ENCODE measurements at places on chromosomes 13 and 19.
A peak's percentile ranks its signal among the peaks of the same experiment; 100 is the strongest.

GRCh38 chr13:105089858-105090643 lies 1445.4 kb downstream of the EFNB2 start:
- DNase-seq = no peak

- no peak for DNase-seq
Measured at GRCh38 chr13:113849546-113849945, 14.3 kb downstream of the GAS6 start.

- DNase-seq = no peak
Measured at GRCh38 chr13:74061926-74062595, 72.1 kb downstream of the KLF12 start.

DNA sequence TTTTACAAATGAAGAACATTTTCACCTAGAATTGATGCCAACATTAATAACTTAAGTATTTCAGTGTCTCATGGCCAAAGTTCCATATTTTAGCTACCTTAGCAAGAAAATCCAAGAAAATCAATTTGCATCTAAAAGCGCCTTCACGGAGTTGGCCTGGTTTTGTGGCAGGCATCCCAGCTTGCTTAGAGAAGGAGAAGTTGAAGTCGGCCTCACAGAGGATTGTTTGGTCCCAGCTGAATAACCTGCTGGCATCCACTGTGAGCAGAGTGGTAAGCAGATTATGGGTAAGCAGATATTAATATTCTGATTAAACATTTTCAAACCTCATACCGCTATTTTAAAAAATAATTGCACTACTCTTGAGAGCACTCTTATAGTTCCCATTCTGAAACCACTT lies 62.3 kb upstream of the STARD13 start:
- no peak for DNase-seq

DNA sequence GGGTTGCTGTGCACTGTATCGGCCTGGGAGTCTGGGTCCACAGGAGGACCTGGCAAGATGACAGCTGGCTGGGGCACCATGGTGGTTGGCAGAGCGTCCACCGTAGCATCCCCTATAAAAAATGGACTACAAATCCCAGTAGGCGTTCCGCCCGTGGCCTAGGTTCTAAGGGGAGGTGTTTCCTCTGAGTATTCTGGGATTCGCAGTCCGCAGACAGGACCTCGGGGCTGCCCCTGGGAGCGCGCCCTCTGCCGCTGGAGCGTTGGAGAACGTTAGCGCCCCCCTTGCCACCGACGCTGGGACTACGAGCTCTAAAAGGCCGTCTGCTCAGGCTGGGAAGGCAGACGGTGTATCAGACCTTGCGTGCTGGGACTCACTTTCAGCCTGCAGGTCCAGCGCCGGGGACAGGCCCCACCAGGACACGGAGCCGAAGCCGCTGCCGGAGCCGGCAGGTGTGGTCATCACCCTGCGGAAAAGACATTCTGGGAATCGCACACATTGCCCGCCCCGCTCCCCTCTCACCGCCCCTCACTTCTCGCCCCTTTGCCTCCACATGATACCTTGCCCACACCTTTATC lies 372 bp downstream of the DNAAF3 start:
- DNase-seq = no peak

- no peak for DNase-seq
Measured at GRCh38 chr13:30103161-30103840, 204.1 kb downstream of the KATNAL1 start.

GRCh38 chr19:633786-634639 lies 676 bp upstream of the POLRMT start:
- DNase-seq = no peak

GRCh38 chr13:25899464-25899863 lies 152.4 kb downstream of the SHISA2 start:
- DNase-seq = no peak

DNA sequence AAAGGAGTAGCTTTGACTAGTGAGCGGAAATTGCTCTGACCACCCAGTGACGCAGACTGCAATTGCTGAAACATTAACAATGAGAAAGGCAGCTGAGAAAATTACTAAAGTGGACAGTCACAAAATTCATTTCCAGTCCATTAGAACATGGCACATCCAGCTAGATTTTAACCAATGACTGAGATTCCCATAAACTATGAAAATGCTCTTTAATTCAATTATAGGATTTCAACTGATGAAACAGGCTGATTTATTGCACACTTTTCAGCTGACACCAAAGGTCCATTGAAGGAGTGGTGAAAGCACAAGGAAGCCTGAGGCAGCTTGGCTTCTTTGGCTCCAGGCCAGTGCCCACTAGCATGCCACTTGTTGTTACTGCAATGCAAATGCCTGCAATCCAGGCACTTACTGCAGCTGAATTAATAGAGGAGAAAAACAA lies 933.4 kb downstream of the SLITRK6 start:
- DNase-seq = no peak

GRCh38 chr13:95607366-95607765 lies 37.1 kb downstream of the DZIP1 start:
- DNase-seq = no peak

DNA sequence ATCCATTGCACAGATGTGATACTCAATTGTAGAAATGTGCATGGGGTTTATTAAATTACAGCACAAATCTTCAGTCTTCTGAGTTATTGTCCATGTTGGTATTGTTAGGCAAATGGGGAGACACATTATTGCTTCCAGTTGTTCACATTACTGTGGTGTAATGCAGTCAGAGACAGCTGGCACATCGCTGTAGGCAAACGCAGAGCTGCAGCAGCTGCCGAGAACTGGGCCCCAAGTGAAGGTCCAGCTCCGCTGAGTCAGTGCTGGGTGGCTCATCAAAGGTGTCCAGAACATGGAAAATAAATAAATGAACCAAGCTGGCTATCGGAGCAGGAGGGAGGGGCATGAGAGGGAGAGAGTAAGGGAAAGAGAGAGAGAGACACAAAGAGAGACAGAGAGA lies 299.1 kb upstream of the OBI1 start:
- DNase-seq = no peak

GRCh38 chr13:49256841-49257240 lies 9.1 kb downstream of the CDADC1 start:
- no peak for DNase-seq

DNA sequence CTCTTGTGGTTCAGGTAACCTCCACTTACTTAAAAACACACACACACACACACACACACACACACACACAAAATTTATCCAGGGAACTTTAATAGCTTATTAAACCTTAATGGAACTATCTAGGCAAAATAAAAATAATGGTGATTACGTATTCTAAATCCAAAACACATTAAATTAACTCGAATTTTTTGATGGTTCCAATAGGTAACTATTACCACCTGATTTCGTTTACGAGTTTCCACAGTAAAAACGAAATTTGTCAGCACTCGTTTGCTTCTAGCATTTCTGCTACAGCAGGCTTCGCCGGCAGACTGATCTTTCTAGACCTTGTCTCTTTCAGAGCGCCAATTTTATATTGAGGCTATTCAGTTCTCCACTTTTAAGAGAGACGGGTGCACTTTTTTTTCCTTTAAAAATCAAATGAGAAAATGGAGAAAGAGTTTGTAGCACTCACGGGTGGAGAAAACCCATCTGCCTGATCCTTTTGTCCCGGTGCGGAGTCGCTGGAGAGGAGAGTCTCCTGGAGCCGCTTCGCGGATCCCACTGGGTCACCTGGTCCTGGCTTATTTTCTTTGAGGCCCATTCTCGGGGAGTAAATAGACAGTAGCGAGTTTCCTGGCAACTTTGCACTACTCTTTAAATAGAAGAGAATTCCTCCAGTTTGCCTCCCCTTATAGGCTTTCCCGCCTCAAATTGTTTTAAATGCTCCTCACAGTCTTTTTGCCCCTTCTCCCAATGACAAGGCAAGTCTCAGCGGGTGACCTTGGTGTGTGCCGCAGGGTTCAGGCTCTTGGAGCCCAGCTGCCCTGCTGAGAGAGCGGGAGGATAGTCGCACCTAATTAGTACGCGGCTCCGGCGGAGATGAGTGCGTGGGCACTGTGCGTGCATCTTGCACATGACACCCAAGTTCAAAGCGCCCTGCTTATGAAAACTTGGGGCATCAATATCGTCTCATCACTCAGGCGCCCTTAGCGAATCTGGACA lies 117.0 kb downstream of the KCNRG start:
- DNase-seq = no peak

- no peak for DNase-seq
Measured at GRCh38 chr19:5933391-5934068, 19.5 kb downstream of the CAPS start.

GRCh38 chr19:35718345-35719041 lies 690 bp downstream of the KMT2B start:
- no peak for DNase-seq

GRCh38 chr19:11563532-11563931 lies 4.5 kb upstream of the ELOF1 start:
- DNase-seq = no peak

- no peak for DNase-seq
Measured at GRCh38 chr19:19155495-19156219, 14.4 kb downstream of the MEF2B start.

DNA sequence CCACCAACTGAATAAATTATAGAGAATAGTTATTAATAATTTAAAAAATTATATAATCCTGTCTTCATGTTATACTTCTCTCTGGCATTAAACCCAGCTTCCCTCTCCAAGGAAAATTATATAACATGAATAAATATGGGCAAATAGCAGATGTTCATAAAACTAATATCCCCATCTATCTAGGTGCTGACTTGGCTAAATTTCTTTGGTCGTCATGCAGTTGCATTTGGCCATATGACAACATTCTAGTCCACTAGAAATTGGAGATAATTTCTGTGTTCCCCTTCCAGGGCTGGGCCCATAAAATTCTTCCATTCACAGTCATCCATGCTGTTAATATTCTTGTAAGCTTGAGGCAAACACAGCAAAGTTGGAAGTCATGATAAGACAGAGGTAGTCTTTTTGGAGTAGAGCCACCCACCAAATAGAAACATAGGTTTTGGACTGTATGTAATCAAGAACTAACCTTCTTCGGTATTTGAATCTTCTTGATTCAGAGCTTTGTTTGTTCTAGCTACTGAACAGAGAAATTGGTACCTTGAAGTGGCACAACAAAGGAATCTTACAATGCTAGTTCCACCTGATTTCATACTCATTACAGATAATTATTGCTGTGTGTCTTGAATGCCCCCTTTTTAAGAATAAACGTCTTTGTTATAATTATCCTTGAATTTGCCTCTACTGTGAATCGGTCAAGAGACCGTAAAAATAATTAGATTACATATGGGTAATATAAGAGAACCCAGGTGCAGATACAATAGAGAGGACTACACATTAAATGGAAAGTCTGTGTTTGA lies 678.5 kb upstream of the PCDH20 start:
- no peak for DNase-seq

GRCh38 chr13:77548095-77548494 lies 12.6 kb downstream of the SCEL start:
- no peak for DNase-seq

- no peak for DNase-seq
Measured at GRCh38 chr19:14826006-14826405, 9.0 kb downstream of the OR7A5 start.

- no peak for DNase-seq
Measured at GRCh38 chr13:36753176-36753575, 65.8 kb upstream of the RFXAP start.

GRCh38 chr13:99085808-99086266 lies 108.0 kb upstream of the DOCK9 start:
- no peak for DNase-seq

GRCh38 chr13:112451512-112452379 lies 75.6 kb downstream of the SPACA7 start:
- no peak for DNase-seq

- DNase-seq = peak; percentile 45
Measured at GRCh38 chr19:11496391-11497163, 9.1 kb downstream of the ZNF653 start.

DNA sequence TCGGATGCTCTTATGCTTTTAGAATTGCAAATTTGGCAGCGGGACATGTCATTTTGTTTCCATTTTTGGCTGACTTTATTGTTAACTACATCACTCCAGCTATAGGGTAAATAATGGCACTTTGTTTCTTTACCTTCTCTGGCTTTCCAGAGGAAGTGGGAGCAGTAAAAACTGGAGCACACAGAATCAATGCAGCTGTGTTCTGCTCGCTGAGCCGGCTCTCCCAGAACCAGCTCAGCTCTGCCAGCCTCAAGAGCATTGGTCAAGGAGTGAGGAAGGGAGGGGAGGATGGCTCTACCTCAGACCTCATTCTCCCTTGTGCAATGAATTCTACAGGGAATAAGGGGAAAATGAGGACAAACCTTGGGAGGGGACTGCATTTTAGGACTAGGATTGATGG lies 50.5 kb upstream of the SPATA13 start:
- no peak for DNase-seq

Data from stimulated activated CD8-positive, alpha-beta memory T cell treated with anti-CD3 and anti-CD28 coated beads, Interleukin-2, amount 100 ng/mL, for 1 hour (primary cell).